ENCODE measurements at places on chromosomes 2 and 18.

DNA sequence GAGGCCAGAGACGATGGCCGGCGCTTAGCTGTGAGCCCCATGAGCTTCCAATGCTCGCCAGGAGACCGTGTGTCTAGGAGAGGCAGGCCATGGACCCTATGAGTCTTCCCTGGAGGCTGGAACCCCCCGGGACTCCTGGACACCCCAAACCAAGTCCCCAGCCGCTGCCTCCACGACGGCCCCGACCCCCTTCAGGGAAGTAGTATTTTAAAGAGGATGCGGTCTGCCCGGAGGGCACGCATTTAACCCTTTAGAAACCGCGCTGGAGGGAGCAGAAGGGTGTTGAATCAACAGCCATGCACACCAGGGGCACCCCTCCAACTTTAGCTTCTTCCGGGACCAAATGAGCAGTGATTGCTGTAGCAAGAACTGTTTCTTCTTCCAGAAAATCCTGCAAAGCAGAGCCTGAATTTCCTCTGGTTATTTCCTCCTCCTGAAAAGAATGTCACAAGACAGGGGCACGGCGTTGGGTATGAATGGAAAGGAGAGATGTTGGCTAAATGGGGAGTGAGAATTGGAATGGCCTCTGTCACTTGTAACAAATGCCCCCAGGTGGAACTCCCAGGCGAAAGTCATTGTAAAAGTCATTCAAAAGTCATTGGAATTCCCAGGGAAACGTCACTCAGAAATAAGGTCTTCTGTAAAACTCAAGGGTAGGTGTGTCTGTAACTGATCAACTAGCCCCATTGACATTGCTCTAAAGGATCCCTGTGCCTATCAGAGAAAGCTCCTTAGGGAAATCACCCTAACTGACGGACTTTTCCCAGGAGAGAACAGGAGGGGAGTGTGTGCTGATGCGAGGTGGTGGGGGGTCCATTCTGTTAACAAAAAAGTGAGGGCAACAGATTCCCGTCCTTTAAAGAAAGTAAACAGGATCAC is 5.8 kb upstream of the GBX2 start:
- no peak for DNase-seq

GRCh38 chr18:23528580-23529472 is 25.5 kb downstream of the RMC1 start:
- DNase-seq: no peak

DNA sequence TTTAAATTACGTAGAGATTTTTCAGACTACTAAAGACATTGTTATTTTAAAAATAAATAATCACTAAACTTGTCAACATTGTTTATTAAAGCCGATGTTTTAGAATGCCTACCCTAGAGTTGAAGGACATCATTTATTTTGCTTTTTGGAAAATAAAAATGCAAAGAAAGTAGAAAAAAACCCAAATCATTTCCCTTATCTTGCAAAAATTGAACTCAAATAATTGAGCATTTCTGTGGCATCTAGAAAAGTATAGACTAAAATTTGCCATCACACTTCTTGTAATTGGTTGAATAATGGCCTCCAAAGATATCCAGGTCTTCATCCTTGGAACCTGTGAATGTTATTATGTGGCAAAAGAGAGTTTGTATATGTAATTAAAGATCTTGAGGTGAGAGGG is 9.7 kb upstream of the NEDD4L start:
- no peak for DNase-seq

DNA sequence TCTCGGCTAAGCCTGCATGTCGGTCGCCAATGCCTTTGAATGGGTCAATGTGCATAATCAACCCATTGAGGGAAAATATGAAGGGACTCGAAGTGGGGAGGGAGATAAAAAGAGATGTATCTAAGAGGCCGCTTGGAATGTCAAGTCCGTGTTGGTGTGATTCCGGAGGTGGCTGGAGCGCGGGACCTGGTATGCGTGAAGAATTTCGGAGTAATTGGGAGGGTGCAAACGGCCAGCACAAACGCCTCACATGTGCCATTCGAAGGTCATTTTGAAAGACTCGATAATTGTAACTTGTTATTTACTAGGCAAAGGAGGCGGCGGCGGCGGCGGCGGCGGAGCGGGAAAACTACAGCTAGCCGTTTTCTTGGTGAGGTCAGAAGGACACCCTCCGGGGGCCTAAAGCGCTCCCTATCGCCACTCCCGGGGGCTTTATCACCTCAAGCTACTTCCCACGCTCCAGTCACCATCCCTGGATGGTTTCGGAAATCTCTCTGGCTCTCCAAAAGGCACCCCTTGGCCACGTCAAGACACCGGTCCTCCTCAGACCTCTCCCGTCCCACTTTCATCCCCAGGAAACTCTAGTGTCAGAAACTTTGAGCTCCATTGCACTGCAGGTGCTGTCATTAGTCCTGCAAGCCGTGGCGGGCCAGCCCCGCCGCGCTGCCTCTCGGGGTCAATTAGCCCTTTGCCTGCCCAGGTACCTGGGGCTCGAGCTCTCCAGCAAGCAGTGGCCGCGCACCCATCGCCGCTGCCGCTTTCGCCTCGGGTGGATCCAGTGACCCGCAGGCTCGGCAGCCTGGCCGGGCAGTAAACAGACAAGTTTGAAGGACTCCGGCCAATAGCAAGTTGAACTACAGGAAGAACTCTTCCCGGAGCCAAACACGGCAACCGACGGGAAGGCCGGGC is 1.5 kb downstream of the ERBB4 start:
- DNase-seq: no peak

- DNase-seq: peak; percentile 23
Measured at GRCh38 chr2:179031731-179032408, 18.1 kb downstream of the CCDC141 start.

GRCh38 chr18:22377769-22378168 is 39.9 kb downstream of the CTAGE1 start:
- no peak for DNase-seq

DNA sequence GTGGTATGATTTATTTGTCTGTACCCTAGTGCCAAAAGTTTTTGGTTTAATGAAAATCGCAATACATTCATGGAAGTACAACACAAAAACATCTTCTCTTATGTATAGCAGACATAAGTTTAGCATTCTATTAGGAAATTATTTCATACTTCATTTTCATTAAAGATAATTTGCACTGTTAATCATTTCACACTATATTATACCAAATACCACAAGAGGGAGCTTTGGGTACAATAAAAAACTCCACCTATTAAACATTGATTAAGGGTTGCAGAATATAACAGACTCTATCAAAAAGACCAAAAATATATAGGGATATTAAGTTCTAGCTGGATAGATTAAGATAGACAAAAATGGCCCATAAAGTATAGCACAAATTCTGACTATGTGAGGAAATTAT is 79.0 kb downstream of the SLC66A3 start:
- no peak for DNase-seq

Data from activated T-cell treated with anti-CD3 and anti-CD28 coated beads, Interleukin-2, amount 50 U/mL, for 1 hour (primary cell).